ENCODE measurements at places on chromosomes 5 and 9. TPM values are rescaled to one million over a fixed set of nuclear protein-coding genes. Genes with fewer than 3 reads are reported as not detected.

Gene PTGES
- 0.39 TPM for total RNA-seq

Gene LCP2
- total RNA-seq = 254 TPM

Gene CORO2A
- total RNA-seq = 0.96 TPM

Gene RIOK2
- total RNA-seq = 30.5 TPM

Gene CTNND2
- total RNA-seq = not detected

Gene TAF11L5
- total RNA-seq = not detected

Gene PRDM9
- not detected for total RNA-seq

Gene GRIN1
- total RNA-seq = not detected

Gene PCDHA12
- total RNA-seq = not detected

DNA sequence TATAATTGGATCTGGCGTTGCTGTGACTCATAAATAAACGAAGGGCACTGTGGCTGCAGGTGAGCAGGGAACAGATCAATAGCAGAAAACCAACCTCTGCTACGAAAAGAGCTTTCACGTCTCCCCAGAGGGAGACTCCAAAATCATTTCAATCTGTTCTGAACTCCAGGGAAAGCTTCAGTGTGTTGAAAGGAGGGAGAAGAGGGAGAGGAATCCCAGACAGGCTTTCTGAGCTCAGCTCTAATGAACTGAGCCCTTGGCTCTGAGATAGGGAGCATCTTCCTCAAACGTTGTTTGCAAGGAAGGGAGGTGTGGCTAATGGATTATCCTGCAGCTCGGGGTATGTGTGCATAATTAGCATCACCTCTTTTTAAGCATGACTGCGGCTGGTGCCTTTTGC is 288.0 kb upstream of the IRX4 start:
- no peak overlapping the region for H3K27ac ChIP-seq
- H3K4me3 ChIP-seq = no peak overlapping the region
- H3K4me1 ChIP-seq = no peaks in the 10 kb centered on the region

GRCh38 chr5:179275941-179276837 is 69.1 kb downstream of the ADAMTS2 start:
- H3K4me3 ChIP-seq = no peak overlapping the region
- H3K36me3 ChIP-seq = no peaks in the 10 kb centered on the region
- DNase-seq = no peak
- H3K4me1 ChIP-seq = no peaks in the 10 kb centered on the region
- no peak overlapping the region for H3K27ac ChIP-seq
- no peaks in the 10 kb centered on the region for H3K27me3 ChIP-seq

DNA sequence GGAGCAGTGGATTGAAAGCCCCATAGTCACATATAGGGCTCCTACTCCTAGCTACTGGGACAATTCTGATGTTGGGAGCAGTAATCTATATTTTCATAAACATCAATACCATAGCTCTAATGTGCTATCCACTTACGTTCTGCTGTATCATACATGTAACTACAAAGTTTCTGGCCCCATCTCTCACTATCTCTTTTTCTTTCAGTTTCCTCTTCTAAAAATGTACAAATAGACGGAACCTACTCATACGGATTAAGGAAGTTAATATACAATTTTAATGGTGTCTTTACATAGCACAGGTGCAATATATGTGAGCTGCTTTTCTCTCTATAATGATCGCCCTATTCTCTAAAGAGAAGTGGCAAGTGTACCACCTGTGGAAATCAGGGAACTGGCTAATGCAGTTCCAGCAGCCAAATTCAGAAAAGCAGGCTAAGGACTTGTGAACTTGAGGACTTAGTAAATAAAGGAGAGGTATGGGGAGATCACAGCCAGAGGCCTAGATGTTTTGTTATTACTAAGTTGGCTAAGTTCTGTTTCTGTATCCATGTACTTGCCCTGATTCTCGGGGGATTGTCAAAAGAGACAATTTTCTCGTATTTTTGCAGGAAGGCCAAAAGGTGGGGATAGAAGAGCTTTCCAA is 1021.9 kb downstream of the CDH12 start:
- H3K4me1 ChIP-seq = no peaks in the 10 kb centered on the region
- H3K36me3 ChIP-seq = no peaks in the 10 kb centered on the region
- DNase-seq = no peak

- no peak overlapping the region for H3K27ac ChIP-seq
- H3K27me3 ChIP-seq = no peaks in the 10 kb centered on the region
- H3K4me3 ChIP-seq = no peak overlapping the region
- no peak for DNase-seq
Measured at GRCh38 chr5:138955671-138956295, 80.6 kb upstream of the LRRTM2 start.

DNA sequence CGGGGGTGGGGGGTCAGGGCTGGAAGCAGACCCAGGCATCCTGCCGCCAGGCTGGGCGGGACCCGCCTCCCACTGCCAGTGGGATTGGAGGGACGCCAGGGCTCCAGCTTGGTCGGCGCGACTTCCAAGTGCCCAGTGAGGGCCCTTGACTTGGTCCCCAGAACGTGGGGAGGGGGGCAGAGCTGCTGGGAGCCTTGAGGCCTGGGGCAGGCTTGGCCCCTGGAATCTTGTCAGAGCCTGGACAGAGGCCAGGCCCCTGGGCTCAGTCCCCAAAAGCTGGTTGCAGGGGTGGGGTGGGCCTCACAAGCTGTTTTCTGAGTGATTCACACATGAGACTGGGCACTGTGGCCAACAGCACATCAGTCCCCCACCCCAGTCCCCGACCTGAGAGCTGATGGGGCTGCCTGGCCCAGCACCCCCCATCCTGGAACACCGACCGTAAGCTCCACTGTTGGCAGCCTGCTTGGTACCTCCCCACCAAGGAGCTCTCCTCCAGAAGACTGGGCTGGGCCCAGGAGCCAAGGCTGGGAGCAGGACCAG is 526 bp downstream of the CLIC3 start:
- no peak overlapping the region for H3K27ac ChIP-seq
- peaks cover 10% of the 10 kb centered on the region for H3K36me3 ChIP-seq
- DNase-seq = no peak
- no peaks in the 10 kb centered on the region for H3K27me3 ChIP-seq

DNA sequence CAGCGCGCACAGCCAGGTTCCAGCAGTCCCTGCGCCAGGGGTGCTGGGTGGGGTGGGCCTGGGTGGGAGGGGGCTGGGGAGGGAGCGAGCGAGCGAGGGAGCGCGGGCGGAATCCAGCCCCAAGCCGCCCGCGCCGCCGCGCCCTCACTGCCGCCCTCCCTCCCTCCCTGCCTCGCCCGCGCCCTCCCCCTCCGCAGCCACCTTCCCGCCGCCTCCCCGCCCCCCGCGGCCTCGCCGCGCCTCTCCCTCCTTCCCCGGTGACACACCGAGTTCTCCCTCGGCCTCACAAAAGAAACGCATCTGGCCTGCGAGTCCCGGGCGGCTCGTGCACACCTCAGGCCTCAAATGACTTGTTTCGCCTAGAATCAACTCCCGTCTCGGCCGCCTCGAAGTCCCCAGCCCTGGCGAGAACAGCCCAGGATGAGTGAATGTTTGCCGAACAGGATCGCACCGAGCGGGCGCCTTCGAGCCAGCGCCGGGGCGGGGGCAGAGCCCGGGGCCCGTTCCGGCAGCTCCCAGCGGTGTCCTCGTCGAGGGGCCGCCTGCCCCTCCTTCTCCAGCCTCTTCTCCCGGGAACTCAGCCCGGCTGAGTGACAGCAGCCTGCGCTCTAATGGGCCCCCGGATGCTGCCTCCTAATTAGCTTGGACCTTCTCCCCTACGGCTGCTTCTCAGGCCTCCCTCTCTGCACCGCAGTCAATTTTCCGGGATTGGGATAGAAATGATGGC is 371 bp upstream of the PITX1 start:
- peaks cover 5% of the 10 kb centered on the region for H3K36me3 ChIP-seq
- peaks cover 27% of the 10 kb centered on the region for H3K4me1 ChIP-seq
- no peak overlapping the region for H3K27ac ChIP-seq
- no peak for DNase-seq
- H3K4me3 ChIP-seq = peak overlapping the region; percentile 79

- no peak overlapping the region for H3K27ac ChIP-seq
- no peak for DNase-seq
- H3K27me3 ChIP-seq = no peaks in the 10 kb centered on the region
- no peak overlapping the region for H3K4me3 ChIP-seq
Measured at GRCh38 chr5:28855626-28856025, 1817.2 kb upstream of the CDH9 start.

DNA sequence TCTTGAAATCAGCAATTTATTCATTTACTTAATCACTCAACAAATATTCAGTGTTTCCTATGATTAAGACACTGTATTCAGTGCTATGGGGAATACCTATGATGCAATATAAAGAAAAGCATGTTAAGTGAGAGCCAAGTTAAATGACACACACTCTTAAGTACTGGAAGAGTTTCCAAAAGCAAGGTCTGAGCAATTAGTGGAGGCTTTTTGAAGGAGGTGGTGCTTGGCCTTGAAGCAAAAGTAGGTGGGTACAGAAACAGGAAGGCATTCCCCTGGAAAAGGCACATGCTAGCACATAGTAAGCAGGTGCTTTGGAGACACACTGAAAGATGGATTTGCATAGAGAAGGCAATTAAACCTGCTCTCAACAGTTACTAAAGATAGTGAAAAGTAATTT is 4.0 kb downstream of the TSLP start:
- no peak for DNase-seq
- peaks cover 32% of the 10 kb centered on the region for H3K4me1 ChIP-seq
- H3K27ac ChIP-seq = no peak overlapping the region
- H3K4me3 ChIP-seq = no peak overlapping the region

DNA sequence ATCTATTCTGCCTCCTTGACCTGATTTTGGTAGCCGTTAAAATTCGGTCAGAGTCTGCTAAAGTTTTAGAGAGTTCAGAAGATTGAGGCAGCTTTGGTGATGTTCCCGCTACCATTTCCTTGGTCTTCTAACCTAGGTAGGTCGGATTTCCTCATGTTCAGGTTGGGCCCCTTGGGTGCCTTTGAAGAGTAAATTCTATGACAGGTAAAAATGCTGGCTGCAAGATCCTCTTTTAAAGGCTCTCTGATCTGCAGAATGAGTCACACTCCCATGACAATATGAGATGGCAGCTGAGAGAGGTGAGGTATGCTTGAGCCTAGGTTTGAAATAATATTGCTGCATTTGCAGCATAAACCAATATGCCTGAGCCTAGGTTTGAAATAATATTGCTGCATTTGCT is 198.9 kb downstream of the TSSK1B start:
- H3K27me3 ChIP-seq = peaks cover 47% of the 10 kb centered on the region
- H3K27ac ChIP-seq = no peak overlapping the region
- no peaks in the 10 kb centered on the region for H3K36me3 ChIP-seq
- no peak overlapping the region for H3K4me3 ChIP-seq

GRCh38 chr5:124819201-124819600 is 72.8 kb upstream of the ZNF608 start:
- no peak overlapping the region for H3K27ac ChIP-seq
- no peaks in the 10 kb centered on the region for H3K27me3 ChIP-seq
- H3K4me3 ChIP-seq = no peak overlapping the region
- no peaks in the 10 kb centered on the region for H3K4me1 ChIP-seq

GRCh38 chr9:109973336-109973735 is 193.3 kb downstream of the PALM2AKAP2 start:
- no peak for DNase-seq
- H3K27ac ChIP-seq = peak overlapping the region; percentile 62
- H3K36me3 ChIP-seq = no peaks in the 10 kb centered on the region
- no peak overlapping the region for H3K4me3 ChIP-seq
- H3K4me1 ChIP-seq = peaks cover 88% of the 10 kb centered on the region

DNA sequence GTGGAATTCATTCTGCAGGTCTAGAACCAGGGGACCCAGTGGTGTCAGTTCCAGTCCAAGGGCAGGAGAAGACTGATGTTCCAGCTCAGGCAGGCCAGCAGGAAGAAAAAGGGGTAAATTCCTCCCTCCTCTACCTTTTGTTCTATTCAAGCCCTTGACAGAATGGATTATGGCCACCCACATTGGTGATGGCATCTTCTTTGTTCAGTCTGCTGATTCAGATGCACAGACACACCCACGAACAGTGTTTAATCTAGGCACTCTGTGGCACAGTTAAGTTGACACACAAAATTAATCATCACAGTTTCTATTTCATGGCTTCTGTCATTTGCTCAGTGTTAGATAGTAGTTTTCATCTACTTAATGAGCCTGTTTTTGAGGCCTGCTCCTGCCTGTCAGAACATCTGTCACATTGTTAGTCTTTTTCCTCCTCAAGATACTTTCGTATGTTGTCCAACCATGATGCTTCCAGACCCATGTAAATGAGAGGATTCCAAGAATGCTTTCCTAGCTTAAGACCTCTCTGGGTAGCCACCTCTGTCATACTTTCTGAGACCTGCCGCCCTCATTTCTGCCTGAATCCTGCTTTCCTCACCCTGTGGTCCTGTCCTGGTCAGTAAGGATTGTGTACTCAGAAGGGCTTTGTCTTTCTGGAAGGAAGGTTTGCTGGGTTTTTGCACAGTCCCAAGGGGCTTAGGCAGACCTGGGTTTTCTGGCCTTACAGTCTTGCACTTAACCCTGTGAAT is 72.5 kb downstream of the SPIN1 start:
- H3K27me3 ChIP-seq = no peaks in the 10 kb centered on the region
- DNase-seq = no peak
- no peak overlapping the region for H3K4me3 ChIP-seq
- H3K4me1 ChIP-seq = peaks cover 14% of the 10 kb centered on the region

GRCh38 chr5:6734243-6734700 is 21.0 kb downstream of the TENT4A start:
- H3K4me1 ChIP-seq = peaks cover 63% of the 10 kb centered on the region
- H3K36me3 ChIP-seq = peaks cover 53% of the 10 kb centered on the region
- H3K4me3 ChIP-seq = no peak overlapping the region
- peak overlapping the region; percentile 66 for H3K27ac ChIP-seq

- H3K27ac ChIP-seq = peak overlapping the region; percentile 81
- DNase-seq = no peak
- peak overlapping the region; percentile 89 for H3K4me3 ChIP-seq
- peaks cover 37% of the 10 kb centered on the region for H3K4me1 ChIP-seq
Measured at GRCh38 chr5:178231539-178232123, 971 bp downstream of the PHYKPL start.

- H3K36me3 ChIP-seq = no peaks in the 10 kb centered on the region
- H3K4me3 ChIP-seq = no peak overlapping the region
- no peak overlapping the region for H3K27ac ChIP-seq
- no peaks in the 10 kb centered on the region for H3K4me1 ChIP-seq
- no peaks in the 10 kb centered on the region for H3K27me3 ChIP-seq
Measured at GRCh38 chr9:115717298-115717697, 436.3 kb upstream of the PAPPA start.

DNA sequence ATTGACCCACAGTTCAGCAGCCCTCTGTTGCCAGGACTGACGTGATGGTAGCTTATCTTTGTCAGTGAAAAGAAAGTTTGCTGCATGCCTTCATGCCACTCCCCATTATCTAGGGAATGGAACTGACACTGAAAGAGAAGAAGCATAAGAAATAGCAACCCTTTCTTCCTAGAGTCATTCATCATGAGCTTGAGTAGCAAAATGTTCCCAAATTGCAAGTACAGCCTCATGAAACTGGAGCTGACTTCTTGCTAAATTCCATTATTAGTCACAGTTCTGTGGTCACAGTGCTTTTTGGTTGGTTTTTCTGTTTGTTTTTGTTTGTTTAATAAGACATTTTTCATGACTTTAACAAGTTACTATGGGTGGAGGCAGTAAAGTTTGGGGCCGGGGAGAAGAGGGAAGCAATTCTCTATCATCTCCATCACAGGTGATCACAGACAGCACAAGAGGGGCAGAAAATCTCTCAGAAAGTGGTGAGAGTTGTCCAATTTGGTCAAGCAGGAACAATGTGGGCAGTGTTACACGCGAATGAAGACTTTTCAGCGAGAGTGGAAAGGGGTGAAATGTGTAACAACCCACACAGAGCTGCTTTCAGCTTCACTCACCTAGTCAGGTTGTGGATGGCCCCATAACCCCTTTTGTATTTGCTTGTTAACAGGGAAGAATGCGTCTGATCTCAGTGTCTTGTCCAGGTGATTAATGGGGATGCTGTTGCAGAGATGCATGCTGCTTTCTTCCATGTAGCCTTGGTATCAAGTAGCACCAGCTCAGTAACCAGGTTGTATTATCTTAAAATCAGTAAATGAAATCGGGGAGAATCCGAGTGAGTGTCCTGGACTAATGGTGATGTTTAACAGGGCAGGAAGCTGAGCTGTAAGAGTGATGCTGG is 440.4 kb downstream of the DMRT2 start:
- peaks cover 16% of the 10 kb centered on the region for H3K4me1 ChIP-seq
- H3K27me3 ChIP-seq = no peaks in the 10 kb centered on the region
- peak overlapping the region; percentile 11 for H3K4me3 ChIP-seq
- peak overlapping the region; percentile 93 for H3K27ac ChIP-seq

All from activated T-helper 2 cell treated with anti-CD3 and anti-CD28 coated beads, Interferon-gamma antibody, Interleukin-2, Interleukin-4, amounts not matched to agents 10 μg/mL and 5 μg/mL and 100 μg/mL, durations not matched to agents 14 hours and 24 hours and 36 hours (primary cell).